Uterus (tissue), 4 donors: ENCODE measurements at places on chromosomes 1 and 21.

DNA sequence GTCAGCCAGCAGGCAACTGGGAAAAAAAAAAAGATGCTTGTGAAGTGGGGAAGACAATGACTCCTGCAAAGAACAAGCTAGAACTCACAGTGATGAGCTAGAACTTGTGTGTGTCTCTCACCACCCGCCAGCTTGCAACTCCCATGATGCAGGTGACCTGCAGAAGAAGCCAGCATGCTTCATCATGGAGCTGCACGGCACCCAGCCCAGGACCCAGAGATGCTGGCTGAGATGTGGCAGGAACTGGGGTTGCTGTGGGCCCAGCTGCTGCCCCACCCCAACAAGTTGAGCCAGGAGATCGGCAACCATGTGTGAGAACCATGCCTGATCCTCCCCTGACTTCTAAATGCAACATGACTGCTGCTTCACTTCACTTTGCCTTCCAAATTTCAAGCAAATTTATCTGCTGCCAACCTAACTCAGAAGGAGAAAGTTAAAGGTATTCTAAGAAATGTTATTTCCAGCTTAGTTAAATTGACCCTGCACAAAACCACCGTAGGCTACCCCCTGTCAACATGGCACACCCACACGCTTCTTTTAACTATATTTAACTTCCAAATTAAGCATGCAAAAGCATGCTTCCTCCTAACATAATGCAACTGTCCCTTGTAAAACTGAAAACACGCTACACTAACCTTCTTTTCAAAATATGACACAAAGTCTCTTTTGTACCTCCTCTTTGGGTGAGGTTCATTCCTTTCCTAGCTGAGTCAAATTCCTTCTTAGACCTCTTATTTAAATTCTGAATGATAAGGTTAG lies 166.0 kb upstream of the IGSF21 start:
- no peaks in the 10 kb centered on the region for H3K36me3 ChIP-seq
- H3K4me1 ChIP-seq, result no peaks in the 10 kb centered on the region
- H3K4me3 ChIP-seq, result no peak overlapping the region
- no peak for DNase-seq
- no peaks in the 10 kb centered on the region for H3K27me3 ChIP-seq

- no peak overlapping the region for H3K27ac ChIP-seq
- no peaks in the 10 kb centered on the region for H3K27me3 ChIP-seq
- no peaks in the 10 kb centered on the region for H3K4me1 ChIP-seq
- DNase-seq, result no peak
Observed at GRCh38 chr1:29820401-29820800, 584.1 kb downstream of the PTPRU start.

DNA sequence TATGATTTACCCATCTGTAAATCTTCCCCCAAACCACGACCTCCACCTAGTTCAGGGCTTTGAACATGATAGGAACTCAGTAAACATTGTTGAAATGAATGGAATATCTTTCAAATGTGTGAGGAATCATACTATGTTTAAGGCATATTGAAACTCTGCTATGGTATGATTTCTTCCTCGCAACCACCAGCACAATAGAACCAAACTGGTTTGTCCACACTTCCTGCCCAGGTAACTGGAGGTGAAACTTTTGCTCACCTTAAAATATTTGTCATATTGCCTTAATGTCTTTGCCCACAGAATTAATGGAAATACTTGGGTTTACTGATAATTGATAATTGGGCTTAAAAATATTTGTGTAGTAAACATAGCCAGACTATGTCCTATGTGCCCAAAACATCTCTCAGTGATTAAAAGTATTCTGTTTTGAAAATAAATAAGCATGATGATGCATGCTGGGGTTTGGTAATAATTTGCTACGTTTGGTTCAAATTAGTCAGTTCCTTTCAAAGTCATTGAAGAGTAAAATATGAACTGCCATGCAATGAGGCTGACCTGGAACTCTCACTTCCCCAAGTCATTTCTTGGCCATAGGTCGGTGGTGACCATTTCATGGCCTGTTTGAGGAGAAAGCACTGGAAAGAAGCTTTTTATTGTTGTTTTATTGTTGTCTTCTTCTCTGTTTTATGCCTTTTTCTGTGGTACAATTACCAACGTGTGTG lies 73.3 kb downstream of the TNFSF18 start:
- DNase-seq, result no peak
- H3K36me3 ChIP-seq, result no peaks in the 10 kb centered on the region
- H3K27ac ChIP-seq, result no peak overlapping the region
- no peak overlapping the region for H3K4me3 ChIP-seq

- H3K27me3 ChIP-seq, result no peaks in the 10 kb centered on the region
- H3K36me3 ChIP-seq, result no peaks in the 10 kb centered on the region
- peak overlapping the region; percentile 18 for H3K4me3 ChIP-seq
- no peak for DNase-seq
- H3K27ac ChIP-seq, result peak overlapping the region; percentile 99
- peaks cover 31% of the 10 kb centered on the region for H3K4me1 ChIP-seq
Observed at GRCh38 chr1:161197560-161198193, 1.2 kb downstream of the ADAMTS4 start.

GRCh38 chr21:26070822-26071425 lies 99.6 kb downstream of the APP start:
- peak; percentile 55 for DNase-seq
- H3K27me3 ChIP-seq, result no peaks in the 10 kb centered on the region
- H3K4me3 ChIP-seq, result no peak overlapping the region
- peak overlapping the region; percentile 57 for H3K27ac ChIP-seq
- H3K4me1 ChIP-seq, result no peaks in the 10 kb centered on the region

- no peak overlapping the region for H3K27ac ChIP-seq
- no peaks in the 10 kb centered on the region for H3K36me3 ChIP-seq
Observed at GRCh38 chr1:33311706-33312412, 9.0 kb downstream of the A3GALT2 start.

GRCh38 chr1:3558036-3558726 lies 53.1 kb downstream of the MEGF6 start:
- H3K4me3 ChIP-seq, result no peak overlapping the region
- H3K36me3 ChIP-seq, result no peaks in the 10 kb centered on the region
- H3K27me3 ChIP-seq, result no peaks in the 10 kb centered on the region
- H3K4me1 ChIP-seq, result peaks cover 6% of the 10 kb centered on the region
- H3K27ac ChIP-seq, result no peak overlapping the region

GRCh38 chr1:157577420-157577819 lies 20.5 kb downstream of the FCRL4 start:
- H3K4me3 ChIP-seq, result no peak overlapping the region
- no peak for DNase-seq
- H3K36me3 ChIP-seq, result no peaks in the 10 kb centered on the region

GRCh38 chr1:212699104-212699624 lies 476 bp downstream of the BATF3 start:
- no peaks in the 10 kb centered on the region for H3K27me3 ChIP-seq
- peaks cover 7% of the 10 kb centered on the region for H3K4me1 ChIP-seq
- peak overlapping the region; percentile 73 for H3K27ac ChIP-seq
- DNase-seq, result no peak
- H3K36me3 ChIP-seq, result no peaks in the 10 kb centered on the region
- peak overlapping the region; percentile 63 for H3K4me3 ChIP-seq

- no peak overlapping the region for H3K27ac ChIP-seq
- no peak overlapping the region for H3K4me3 ChIP-seq
- no peak for DNase-seq
- no peaks in the 10 kb centered on the region for H3K4me1 ChIP-seq
Observed at GRCh38 chr1:199096591-199096990, 457.8 kb downstream of the PTPRC start.

DNA sequence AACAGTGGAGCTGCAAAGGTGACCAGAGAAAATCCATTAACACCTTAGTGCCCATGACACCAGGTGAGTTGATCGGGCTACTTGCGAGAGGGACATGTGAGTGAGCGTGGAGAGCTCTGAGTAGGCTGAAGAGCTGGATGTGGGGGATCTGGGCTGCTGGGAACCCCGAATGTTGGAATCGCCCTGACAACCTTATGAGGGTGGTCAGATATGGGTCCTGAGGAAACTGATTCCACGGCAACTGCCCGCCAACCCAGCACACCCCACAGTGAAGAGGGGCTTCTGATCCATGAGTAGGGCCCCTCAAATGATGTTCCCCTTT lies 705 bp upstream of the QSOX1 start:
- no peaks in the 10 kb centered on the region for H3K27me3 ChIP-seq
- no peaks in the 10 kb centered on the region for H3K4me1 ChIP-seq
- DNase-seq, result no peak
- H3K4me3 ChIP-seq, result peak overlapping the region; percentile 80
- peak overlapping the region; percentile 94 for H3K27ac ChIP-seq
